ENCODE measurements at places on chromosomes 5 and 9. TPM values are rescaled to one million over a fixed set of nuclear protein-coding genes. Genes with fewer than 3 reads are reported as not detected.

The GPX8 gene
- 9.5 TPM for total RNA-seq

The SLIT3 gene
- total RNA-seq, result 70.0 TPM

The CD74 gene
- 2,961 TPM for total RNA-seq

The THOC3 gene
- total RNA-seq, result 22.8 TPM

The AFAP1L1 gene
- 32.7 TPM for total RNA-seq

The CNTFR gene
- 2.9 TPM for total RNA-seq

The RNF224 gene
- total RNA-seq, result 0.35 TPM

The PCDHGC4 gene
- total RNA-seq, result 1.8 TPM

The CCNO gene
- total RNA-seq, result not detected

The NUTM2F gene
- not detected for total RNA-seq

The ANKRD34B gene
- total RNA-seq, result 0.35 TPM

The PKD2L2 gene
- not detected for total RNA-seq

The SLC25A2 gene
- total RNA-seq, result 0.64 TPM

The GRM6 gene
- not detected for total RNA-seq

The TICAM2 gene
- 6.9 TPM for total RNA-seq

The GRIN1 gene
- 0.64 TPM for total RNA-seq

The TTC33 gene
- 16.6 TPM for total RNA-seq

The CCDC171 gene
- total RNA-seq, result 3.0 TPM

The SUSD3 gene
- 4.8 TPM for total RNA-seq

The PCDHA9 gene
- 0.20 TPM for total RNA-seq

The GALT gene
- 47.6 TPM for total RNA-seq

Measured in upper lobe of right lung (tissue), 1 donor.